ENCODE measurements at places on chromosomes 1 and 21. TPM values are rescaled to one million over a fixed set of nuclear protein-coding genes. Genes with fewer than 3 reads are reported as not detected.

Gene RCSD1
- total RNA-seq = 0.81 TPM

Gene HLCS
- 16.8 TPM for total RNA-seq

Gene C1orf185
- total RNA-seq = not detected

Gene DARS2
- total RNA-seq = 11.7 TPM

Gene CFHR5
- not detected for total RNA-seq

Gene LEFTY2
- total RNA-seq = not detected

Gene GPR37L1
- not detected for total RNA-seq

Gene CDC73
- 24.6 TPM for total RNA-seq

Gene SOX13
- 10.8 TPM for total RNA-seq

Gene FCAMR
- not detected for total RNA-seq

Gene CHI3L1
- total RNA-seq = 23.8 TPM

Gene CD247
- not detected for total RNA-seq

Gene VHLL
- total RNA-seq = not detected

Gene LCE1D
- total RNA-seq = not detected

Gene PDPN
- total RNA-seq = 4.1 TPM

Gene RGL1
- total RNA-seq = 23.0 TPM

Gene ST6GALNAC5
- total RNA-seq = not detected

Gene MYCL
- 0.81 TPM for total RNA-seq

Gene CD1D
- 9.7 TPM for total RNA-seq

Gene KRTAP7-1
- total RNA-seq = not detected

Gene ACTN2
- 5.4 TPM for total RNA-seq

Gene ZNF593OS
- total RNA-seq = not detected

Gene C4BPA
- total RNA-seq = under 0.01 TPM

Gene CD52
- total RNA-seq = not detected

Gene TTF2
- 9.9 TPM for total RNA-seq

Gene HSD3B2
- not detected for total RNA-seq

Gene SFN
- total RNA-seq = not detected

Gene PRR9
- total RNA-seq = not detected

Gene FALEC
- not detected for total RNA-seq

Gene TRAF3IP3
- not detected for total RNA-seq

Gene SPRR3
- total RNA-seq = not detected

Measured in cardiac atrium fibroblast (primary cell).